ENCODE measurements at places on chromosomes 5 and 9.
A peak's percentile ranks its signal among the peaks of the same experiment; 100 is the strongest.

DNA sequence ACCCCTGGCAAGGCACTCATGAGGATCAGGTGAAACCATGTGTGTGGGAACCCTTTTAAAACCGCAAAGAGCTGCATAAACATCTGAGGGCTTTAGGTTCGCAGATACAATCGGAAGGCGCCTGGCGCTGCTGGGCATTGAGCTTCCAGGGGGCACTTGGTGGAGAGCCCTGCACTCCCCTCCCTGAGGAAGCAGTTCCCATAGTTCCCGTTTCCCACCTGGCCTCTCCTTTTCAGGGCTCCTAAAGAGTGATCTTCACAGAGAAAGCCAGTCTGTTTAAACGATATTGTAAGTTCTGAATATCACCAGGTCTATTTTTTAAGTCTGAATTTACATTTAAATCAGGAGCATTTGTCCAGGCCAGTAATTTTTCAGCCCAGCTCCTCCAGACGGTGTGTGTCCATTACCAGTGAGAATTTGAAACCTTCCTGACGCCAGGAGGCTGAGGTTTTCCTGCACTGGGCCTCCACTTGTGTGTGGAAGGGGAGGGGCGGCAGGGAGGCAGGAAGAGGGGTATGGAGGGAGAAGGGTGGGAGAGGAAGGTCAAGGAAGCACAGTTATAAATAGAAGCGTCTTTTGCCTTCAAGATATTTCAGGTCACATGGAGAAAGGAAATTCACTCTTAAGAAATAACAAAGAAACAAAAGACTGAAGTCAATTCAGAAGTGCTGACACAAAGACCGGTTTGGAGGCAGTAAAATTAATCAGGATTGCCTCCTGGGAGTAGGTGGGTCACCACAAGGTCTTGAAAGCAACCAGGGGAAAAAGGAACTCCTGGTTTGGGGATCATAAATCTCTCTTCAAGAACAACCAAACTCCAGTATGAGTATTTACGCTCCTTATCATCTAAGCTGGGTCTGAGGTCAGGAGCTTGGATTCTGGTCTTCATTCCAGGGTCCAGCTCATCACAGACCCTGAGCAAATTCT, 14.3 kb upstream of the MGAT1 start:
- DNase-seq, result peak; percentile 95

DNA sequence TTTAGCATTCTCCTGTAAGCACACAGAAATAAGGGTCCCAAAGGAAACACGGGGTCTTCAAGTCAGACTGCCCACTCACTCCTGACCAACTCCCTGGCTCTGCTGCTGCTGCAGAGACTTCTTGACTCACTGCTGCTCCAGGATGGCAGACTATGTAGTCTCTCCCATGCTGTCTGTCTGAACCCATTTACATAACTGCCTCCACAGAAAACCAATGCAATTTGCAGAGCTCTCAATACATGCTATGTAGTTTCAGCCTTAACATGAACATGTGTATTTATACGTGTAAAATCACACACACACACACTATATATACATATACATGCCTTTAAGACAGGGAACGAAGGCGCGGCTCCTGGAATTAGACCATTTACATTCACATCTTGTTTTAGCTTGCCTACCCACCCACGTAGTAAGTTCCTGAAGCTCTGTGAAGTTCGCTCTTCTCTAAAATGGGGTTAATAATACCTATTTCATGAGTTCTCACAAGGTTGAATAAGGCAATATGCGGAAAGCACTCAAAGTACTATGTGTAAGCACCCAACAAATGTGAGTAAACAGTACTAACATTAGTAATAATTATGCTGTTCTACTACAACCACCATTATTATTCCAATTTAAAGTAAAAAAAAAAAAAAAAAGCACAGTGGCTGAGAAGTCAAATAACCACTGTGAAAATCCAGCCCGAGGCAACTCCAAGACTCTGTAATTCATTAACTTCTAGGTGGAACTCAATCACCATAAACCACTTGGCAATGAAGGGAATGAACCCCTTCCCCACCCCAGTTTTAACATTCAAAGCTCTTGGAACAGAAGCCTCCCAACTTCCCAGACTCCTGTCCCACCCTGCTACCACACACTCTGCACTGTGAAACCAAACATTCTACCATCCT, 31.8 kb downstream of the PRELID2 start:
- DNase-seq, result no peak

GRCh38 chr9:88996921-88997235, 5.6 kb downstream of the S1PR3 start:
- DNase-seq, result no peak

DNA sequence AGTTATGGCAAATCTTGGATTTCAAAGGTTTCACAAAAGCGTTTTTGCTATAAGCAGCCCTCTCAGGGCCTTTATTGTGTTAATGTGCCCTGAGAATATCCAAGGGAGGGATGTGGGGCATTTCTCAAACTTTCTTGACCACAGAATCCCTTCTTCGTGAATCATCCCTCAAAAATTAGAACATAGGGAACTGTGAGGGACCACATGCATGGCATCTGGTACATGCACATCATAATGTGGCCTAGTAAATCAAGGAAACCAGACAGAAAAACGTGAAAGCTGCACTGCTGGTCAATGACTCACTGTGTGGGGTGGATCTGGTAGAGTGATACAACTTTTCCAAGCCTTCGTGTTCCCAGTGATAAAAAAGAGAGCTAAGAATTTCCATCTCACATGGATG, 22.4 kb downstream of the DDX31 start:
- DNase-seq, result peak; percentile 100

- DNase-seq, result no peak
Observed at GRCh38 chr5:9165546-9165945, 380.3 kb downstream of the SEMA5A start.

GRCh38 chr9:111914749-111915424, 18.3 kb downstream of the UGCG start:
- DNase-seq, result peak; percentile 44

DNA sequence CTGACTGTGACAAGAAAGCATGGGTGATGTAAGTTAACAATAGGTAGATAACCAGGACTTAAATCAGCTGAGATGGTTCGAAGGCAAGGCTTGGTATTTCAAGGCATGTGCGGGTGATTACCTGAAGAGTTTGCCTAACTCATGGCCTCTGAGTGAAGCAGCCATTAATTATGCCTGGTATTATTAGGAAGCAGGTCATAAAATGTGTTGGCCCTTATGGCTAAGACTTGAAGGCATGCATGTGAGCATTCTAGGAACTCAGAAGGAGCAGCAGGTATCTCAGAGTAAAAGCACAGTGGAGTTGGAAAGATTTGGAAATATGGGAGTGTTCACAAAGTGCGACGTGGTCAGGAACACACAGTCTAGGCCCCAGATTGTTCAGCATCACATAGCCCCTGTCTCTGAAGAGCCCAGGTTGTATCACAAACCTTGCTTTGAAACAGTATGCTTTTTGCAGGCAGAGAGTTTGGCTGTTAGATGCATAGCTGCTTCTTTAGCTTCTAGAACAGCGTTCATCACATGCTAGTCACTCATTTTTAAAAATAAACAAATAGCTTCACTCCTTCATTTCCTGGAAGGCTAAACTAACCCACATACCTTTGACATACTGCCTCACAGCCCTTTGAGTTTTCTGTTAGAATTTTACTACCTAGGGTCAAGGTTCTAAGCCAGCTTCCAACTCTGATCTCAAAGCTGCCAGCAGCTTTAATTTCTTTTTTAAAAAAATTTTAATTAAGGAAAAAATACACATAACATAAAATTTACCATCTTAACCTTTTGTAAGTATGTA, 2.1 kb downstream of the HEXB start:
- DNase-seq, result peak; percentile 22

- no peak for DNase-seq
Observed at GRCh38 chr9:130688072-130688471, 5.5 kb upstream of the EXOSC2 start.

- peak; percentile 52 for DNase-seq
Observed at GRCh38 chr5:164392531-164392930, 887.1 kb downstream of the MAT2B start.

DNA sequence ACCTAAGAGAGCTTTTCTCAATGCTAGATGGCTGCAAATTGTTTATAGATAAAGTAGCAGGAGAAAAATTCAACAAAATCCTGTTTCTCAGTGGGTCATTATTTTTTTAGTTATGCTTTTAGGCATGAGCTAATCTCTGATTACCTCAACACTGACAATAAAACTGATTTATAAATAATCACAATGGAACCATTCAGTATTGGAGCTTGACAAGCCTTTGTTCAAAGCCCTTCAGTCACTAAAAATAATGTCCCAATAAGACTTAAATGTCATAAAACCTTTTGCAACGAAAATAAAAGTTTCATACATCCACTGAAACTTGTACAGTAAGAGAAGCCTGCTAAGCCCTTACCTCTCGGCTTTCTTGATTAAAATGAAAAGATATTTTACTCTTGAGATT, 27.2 kb downstream of the PTPDC1 start:
- no peak for DNase-seq

- DNase-seq, result peak; percentile 89
Observed at GRCh38 chr9:70924895-70925547, 196.4 kb downstream of the TRPM3 start.

GRCh38 chr9:106177216-106177615, 482.9 kb downstream of the TMEM38B start:
- DNase-seq, result no peak

DNA sequence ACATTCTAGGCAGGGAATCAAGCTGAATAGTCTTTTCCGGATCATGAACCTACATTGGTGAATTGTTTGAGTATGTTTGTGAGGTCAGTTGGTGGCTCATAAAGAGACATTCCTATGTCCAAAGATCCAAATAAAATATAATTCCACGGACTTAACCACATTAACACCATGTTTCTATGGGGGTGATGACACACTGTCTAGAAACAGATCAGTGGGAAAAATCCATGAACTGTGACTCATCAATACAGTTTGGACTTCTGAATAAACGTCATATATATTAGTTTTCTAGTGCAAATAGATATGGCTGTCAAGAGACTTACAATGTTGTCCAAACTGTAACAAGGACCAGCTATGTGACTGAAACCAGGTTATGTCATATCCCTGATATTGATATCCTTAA, 509.9 kb upstream of the TYRP1 start:
- peak; percentile 6 for DNase-seq

DNA sequence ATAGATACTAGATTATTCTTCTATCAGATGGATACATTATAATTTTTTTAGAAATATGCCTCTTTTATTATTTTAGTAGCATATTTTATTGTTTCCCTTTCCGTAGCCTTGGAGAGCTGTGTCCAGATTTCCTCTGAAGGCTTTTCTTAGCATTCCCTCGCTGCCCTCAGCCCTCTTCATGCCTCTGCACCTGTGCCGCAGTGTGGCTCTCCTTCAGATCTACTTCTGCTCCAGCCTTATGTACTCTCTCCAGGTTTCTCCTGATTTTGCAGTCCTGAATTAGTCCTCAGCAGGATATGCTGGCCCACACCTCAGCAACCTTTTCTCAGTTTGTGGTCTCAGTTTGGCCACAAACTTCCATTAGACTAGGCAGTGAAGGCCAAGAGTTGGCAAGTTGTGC, 1052.0 kb downstream of the TAF11L14 start:
- DNase-seq, result no peak

GRCh38 chr9:93964685-93965084, 9.5 kb upstream of the BARX1 start:
- no peak for DNase-seq

DNA sequence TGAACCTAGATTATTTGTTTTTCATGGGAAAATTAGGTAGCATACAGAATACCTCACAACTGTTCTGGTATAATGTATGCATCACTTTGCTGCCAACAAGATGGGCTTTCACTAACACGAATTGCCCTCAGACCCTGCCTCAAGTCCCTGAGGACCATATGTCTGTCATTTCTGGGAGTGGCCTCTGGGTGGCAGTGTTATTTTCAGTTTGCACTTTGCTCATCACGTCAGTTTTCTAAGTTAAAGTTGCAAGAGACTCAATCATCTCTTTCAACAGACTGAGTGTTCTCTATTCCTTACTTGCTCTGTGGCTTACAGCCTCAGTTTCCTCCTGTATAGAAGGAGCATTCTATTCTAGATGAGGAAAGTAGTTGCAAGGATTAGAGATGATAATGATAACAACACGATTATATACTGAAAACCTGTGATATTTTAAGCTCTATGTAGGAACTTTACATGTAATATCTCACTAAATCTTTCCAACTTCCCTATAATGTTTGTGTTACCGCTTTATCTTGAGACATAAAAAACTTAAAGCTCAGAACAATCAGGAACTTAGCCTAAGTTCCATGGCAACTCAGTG, 55.7 kb downstream of the TSSK1B start:
- peak; percentile 68 for DNase-seq

DNA sequence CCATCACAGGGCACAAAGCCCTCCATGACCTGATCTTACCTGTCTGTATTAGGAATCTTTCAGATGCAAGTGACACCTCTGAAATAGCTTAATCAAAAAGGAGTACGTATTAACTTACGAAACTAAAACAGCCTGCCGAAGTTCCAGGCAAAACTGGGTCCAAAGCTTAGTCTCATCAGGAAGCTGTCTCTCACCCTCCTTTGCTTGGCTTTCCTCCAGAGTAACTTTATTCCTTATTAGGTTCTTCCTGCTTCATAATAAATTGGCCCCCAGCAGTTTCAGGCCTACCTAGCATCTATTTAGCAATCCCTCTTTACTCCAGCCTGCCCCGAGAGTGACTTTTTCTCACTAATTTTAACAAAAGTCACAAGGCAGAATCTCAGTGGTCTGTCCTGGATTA, 58.4 kb upstream of the STK32A start:
- DNase-seq, result no peak

GRCh38 chr5:62068554-62068953, 237.5 kb upstream of the KIF2A start:
- no peak for DNase-seq

DNA sequence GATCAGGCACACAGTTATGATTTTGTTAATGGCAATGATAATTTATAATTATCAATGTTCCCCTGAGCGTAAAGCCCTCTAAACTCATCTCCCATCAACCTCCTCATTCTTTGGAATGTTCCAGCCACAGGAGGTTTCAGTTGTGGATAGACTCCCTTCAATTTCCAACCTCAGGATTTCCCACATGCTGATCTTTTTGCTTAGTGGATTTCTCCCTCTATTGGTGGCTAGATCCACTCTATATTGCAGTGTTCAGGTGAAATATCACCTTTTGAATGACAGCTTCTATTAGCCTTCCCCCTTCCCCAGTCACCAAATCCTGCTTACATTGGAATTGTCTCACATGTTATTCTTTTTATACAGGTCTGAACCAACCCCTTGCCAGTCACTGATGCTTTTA, 113.9 kb downstream of the CDH10 start:
- no peak for DNase-seq
